Stimulated activated CD8-positive, alpha-beta memory T cell treated with anti-CD3 and anti-CD28 coated beads, Interleukin-4, amount 100 ng/mL, for 24 hours (primary cell): ENCODE measurements at places on chromosomes 6 and 20.

GRCh38 chr6:3813150-3813780, 35.9 kb upstream of the FAM50B start:
- DNase-seq = no peak

GRCh38 chr6:153392156-153392555, 261.1 kb upstream of the RGS17 start:
- DNase-seq = no peak

DNA sequence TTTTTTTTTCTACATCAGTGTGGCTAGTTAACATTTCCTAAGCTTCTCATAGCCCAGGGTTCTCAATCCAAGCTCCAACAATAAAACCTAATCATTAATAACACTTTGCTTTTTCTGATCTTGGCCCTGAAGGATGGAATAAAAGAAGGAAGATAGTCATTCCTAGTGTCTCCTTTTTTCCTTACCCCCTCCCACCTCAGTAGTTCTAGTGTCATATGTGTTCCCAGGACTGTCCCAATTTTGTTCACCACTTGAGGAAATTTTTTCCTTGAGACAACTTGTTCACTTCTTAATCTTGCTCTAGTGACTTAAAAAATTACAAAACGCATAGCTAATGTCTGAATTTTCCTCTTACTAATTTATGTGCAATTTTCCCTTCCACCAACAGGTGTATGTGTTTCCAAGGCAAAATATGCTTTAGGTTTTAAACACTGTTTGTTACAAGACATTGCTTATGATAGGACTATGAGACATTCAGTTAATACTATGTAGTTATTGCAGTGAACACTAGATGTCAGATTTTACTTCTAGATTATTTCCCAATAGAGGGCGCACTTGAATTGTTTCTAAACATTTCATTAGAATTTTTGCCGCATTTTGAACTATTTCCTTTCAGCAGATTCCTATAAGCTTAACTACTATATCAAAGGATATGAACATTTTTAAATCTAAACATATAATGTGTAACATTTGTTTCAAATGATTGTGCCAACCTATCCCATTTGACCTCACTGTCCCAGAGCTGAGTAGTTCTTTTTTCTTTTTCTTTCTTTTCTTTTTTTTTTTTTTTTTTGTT, 18.5 kb upstream of the C6orf141 start:
- no peak for DNase-seq

GRCh38 chr6:4533576-4533975, 242.6 kb upstream of the CDYL start:
- DNase-seq = no peak

GRCh38 chr6:49517919-49518318, 18.2 kb downstream of the GLYATL3 start:
- DNase-seq = no peak

GRCh38 chr6:89035252-89036101, 45.1 kb upstream of the PNRC1 start:
- no peak for DNase-seq

GRCh38 chr20:59985864-59986263, 27.6 kb downstream of the CDH26 start:
- DNase-seq = no peak

- DNase-seq = no peak
These were observed 172.6 kb upstream of the AGPAT4 start for GRCh38 chr6:161446296-161446925.

DNA sequence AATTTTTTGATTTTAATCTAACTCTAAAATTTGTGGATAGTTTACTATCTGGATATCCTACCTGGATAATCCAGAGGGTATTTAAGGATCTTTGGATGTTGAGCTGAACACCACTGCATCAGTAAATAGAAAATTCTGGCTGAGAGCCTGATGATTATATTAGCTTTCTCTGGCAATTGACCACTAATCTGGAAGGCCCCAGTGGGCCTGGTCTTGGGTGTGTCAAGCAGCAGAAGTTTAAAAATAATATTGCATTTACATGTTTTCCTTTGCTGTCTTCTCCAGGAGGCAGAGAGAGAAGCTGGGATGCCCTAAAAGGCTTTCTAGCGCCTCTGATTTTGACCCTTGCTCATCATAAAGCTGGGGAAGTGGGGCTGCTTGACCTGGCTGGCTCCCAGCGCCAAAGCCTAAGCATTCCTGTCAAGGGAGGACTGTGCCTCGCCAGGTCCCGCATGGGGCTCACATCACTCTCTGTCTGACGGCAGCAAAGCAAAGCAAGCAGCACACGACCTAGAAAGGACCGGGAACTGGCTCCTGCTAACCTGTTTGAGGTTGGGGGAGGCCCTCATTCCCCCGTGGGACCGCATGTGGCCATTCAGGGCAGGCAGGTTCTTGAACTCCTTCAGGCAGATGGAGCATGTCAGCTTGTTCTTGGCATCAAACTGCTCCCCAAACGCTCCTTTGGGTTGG, 46.6 kb upstream of the MRPS10 start:
- DNase-seq = no peak

DNA sequence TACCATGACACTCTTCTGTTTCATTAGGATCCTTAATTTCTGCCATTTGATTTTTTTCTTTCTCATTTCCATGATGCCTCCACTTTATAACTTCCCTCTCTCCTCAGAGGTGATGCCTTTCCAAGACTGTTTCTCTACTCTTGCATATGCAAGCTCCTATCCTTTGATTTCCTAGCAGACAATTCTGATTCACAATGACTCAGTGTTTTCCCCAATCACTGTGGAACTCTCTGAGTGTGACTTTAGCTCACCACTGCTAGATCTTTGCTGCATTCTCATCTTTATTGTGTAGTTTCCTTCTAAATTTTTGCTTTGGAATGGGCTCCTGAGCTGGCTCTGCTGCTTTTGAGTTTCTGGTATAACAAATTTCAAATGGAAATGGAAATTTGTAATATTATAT, 184.9 kb downstream of the TINAG start:
- no peak for DNase-seq

DNA sequence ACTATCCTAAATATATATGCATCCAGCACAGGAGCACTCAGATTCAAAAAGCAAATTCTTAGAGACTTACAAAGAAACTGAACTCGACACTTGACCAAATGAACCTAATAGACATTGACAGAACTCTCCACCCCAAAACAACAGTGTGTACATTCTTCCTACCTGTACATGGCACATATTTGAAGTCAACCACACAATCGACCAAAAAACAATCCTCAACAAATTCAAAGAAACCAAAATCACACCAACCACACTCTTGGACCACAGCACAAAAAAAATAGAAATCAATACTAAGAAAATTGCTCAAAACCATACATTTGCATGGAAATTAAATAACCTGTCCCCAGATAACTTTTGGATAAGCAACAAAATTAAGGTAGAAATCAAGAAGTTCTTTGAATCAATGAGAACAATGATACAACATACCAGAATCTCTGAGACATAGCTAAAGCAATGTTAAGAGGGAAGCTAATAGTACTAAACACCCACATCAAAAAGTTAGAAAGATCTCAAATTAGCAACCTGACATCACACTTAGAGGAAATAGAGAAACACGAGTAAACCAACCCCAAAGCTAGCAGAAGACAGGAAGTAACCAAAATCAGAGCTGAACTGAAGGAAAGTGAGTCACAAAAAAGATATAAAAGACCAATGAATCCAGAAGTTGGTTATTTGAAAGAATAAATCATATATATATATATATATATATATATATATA, 12.5 kb upstream of the TREM1 start:
- no peak for DNase-seq

DNA sequence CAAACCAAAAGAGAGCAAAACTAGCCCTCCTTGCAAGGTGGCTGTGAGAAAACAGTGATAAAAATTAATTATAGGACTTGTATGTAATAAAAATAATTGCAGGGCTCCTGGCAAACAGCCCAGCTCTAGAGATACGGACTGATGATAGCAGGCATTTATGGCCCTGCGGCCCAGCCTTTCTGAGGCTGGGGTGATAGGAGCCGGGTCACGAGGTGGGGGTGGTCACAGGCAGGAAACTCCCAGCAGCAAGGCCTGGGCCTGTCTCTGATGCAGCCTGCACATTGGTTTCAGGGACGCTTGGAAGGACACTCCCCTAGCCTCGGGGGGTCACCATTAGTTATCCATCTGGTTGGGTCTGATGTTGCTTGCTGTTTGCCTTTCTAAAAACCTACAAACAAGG, 18.7 kb upstream of the TTPAL start:
- no peak for DNase-seq

GRCh38 chr6:126618639-126619343, 278.9 kb downstream of the CENPW start:
- no peak for DNase-seq

DNA sequence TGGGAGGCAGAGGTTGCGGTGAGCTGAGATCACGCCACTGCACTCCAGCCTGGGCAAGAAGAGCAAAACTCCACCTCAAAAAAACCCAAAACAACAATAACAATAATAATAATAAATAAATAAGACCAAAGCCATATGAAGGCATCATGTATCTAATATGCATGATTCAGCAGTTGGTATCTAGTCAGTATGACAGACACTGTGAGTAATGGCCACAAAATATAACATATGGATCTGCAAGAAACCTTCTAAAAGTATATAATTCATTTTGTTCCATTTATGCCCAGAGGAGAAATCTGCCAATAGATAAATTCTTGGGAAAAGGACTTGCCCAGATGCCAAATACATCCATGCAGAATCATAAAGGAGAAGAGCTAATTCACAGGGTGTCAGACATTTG, 252.3 kb downstream of the BTBD9 start:
- DNase-seq = no peak

- no peak for DNase-seq
These were observed 76.9 kb upstream of the CCN2 start for GRCh38 chr6:132028029-132028428.

- no peak for DNase-seq
These were observed 49.2 kb downstream of the CDH26 start for GRCh38 chr20:60007464-60007863.

DNA sequence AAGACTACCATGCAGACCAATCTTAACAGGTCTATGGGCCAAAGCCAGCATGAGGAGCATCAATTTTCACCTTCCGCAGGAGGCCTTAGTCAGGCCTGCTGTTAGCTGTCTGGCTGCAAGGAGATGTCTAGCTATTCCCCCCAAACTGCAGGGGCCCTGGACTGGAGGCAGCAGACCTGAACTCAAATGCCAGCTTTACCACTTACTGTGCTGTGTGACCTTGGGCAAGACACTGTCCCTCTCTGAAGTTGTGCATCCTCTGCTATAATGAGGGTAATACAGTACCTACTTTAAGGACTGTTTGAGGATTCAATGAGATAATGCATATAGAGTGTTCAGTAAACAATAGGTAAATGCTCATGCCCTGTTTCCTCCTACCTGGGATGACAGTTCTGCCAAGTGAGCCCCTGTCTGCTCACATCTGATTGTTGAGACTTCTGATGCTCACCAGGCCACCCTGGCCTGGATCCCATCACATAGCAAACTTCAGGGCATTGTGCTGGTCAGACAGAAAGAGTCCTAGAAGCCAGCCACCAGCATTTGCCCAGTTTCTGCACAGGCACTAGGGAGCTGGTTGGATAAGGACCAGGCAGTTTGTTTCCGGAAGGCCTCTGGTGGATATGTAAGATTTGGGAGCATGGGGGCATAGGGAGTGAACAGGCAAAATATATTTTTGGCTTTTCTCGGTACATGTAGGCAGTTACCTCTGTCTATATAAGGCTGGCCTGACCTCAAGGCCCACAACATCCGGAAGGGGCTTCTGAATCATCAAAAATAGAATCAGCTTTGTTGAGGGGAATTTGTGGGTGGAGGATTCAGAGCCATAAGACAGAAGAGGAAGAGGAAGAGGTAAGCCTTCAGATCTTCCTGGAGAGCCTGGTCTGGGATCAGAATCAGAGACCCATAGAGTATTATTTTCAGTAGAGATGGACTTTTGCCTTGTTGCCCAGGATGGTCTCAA, 2.3 kb upstream of the OCSTAMP start:
- no peak for DNase-seq

DNA sequence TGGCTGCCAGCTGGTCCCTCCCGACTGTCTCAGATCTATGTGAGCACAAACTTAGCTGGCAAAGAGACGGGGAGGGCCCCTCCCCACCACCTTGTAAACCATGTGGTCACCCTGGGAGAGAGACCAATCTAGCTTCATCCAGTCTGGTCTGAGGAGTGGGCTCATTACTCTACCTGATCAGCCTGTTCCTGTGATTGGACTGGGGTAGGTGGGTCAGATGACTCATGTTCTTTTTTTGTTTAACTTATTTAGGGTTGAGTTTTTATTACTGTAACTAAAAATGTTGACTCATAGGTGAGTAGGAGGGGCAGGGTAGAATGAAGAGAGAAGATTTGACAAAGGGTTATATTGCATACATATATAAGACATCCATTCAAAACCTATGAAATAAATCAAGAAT, 4.7 kb downstream of the GSTA4 start:
- DNase-seq = no peak

DNA sequence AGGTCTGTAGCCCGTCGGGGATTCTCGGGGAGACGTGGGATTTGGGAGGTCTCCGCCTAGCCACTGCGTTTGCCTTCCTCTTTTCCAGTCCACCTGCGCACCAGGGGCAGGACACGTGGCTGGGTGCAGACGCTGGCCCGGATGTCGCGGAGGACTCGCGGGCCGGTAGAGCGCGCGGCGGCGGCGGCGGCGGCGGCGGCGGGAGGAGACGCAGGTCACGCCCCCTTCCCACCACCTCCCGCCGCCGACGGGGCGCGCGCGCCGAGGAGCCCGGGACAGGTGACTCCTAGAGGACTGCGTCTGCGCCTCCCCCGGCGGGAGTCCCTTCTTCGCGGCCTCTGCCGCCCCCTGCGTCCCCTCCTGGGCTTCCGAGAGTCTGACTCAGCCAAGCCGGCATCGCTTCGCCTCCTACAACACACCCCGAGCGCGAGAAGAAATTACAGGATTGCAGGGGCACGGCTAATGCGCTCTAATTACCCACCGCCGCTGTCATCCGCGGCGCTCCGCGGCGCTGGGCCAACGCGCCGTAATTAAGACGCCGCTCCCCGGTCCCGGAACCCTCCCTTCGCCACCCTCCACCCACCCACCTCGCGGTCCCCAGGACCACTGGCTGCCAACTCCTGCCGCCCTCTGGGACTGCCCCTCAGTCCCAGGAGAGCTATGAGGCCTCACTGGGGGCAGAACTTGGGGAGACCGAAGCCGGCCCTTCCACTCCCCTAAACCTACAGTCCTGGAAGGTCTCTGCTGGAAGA, 124.5 kb downstream of the MRPL14 start:
- DNase-seq = peak; percentile 55

DNA sequence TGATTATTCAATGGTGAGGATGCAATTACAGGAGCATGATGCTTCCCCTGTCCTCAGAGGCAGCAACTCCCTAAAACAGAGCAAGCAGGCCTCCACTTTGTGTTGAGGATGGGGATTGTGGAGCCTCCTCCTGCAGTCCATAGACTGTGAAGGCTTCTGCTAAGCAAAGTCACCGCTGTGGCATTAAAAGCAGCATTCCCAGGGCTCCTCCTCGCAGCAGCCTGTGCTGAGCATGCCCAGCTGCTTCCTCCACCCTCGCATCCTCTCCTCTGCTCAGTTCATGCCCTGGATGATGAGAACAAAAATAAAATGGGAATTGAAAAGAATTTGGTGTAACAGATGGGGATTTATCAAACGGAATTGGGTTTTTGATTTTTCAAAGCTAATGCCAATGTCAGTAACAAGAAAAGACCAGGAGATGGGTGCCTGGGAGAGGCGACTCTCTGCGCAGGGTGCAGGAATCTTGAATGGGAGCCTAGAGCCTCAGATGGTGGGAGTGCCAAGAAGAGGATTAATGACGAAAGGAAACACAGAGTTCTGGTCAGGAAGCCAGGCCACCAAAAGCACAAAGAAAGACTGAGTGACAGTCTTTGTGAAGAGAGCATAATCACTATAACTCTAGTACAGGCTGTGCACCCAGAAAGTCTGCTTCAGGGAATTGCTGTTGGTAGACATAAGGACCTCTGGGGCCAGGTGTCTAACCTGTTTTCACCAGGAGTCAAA, 347.6 kb downstream of the TPBG start:
- no peak for DNase-seq

GRCh38 chr6:37903351-37904340, 84.1 kb downstream of the ZFAND3 start:
- no peak for DNase-seq
